CD4-positive, alpha-beta T cell (primary cell): ENCODE measurements at places on chromosomes 7 and 10.
A peak's percentile ranks its signal among the peaks of the same experiment; 100 is the strongest.

DNA sequence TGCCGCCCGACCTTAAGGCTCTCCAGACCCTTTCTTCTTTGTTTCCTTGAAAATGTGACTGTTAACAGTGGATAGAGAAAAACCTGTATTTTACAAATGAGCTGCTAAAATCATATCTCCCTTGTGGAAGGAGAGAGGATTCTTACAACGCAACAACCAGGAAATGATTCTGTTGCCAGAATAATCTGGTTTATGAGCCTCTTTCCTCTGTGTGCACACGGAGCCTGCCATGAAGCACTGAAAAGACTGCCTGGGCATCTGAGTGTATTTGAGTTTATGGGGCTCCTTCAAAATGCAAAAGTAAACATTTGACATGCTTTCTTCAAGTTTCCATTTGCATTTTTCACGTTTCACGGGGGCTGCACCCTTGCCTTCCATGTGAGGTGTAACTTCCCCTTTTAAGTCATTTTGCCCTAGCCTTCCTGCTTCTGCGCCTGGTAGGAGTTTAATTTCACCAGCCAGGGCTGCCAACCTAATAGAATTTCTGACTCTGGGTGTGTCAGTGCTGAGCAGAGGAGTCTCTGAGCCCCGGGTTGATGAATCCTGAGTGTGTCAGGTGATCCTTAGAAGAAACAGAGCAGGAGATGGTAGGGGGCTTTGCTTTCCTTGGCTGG is 101.2 kb downstream of the GRB10 start:
- H3K4me3 ChIP-seq: no peak overlapping the region
- DNase-seq: no peak
- no peak overlapping the region for H3K27ac ChIP-seq

- no peak overlapping the region for H3K27ac ChIP-seq
- H3K27me3 ChIP-seq: peaks cover 25% of the 10 kb centered on the region
- no peaks in the 10 kb centered on the region for H3K36me3 ChIP-seq
- no peak for DNase-seq
These were observed 45.5 kb downstream of the AOC1 start for GRCh38 chr7:150897502-150898474.

GRCh38 chr7:102469351-102469971 is 4.7 kb downstream of the LRWD1 start:
- peaks cover 45% of the 10 kb centered on the region for H3K36me3 ChIP-seq
- no peak for DNase-seq
- peaks cover 24% of the 10 kb centered on the region for H3K4me1 ChIP-seq
- no peak overlapping the region for H3K27ac ChIP-seq
- H3K27me3 ChIP-seq: no peaks in the 10 kb centered on the region

GRCh38 chr10:71635251-71635866 is 84.2 kb downstream of the C10orf105 start:
- DNase-seq: no peak
- no peaks in the 10 kb centered on the region for H3K27me3 ChIP-seq
- no peaks in the 10 kb centered on the region for H3K36me3 ChIP-seq
- H3K4me1 ChIP-seq: peaks cover 5% of the 10 kb centered on the region
- H3K4me3 ChIP-seq: no peak overlapping the region

GRCh38 chr10:110274647-110275046 is 30.1 kb downstream of the SMNDC1 start:
- peaks cover 16% of the 10 kb centered on the region for H3K4me1 ChIP-seq
- no peak for DNase-seq
- H3K27ac ChIP-seq: no peak overlapping the region
- H3K27me3 ChIP-seq: no peaks in the 10 kb centered on the region

DNA sequence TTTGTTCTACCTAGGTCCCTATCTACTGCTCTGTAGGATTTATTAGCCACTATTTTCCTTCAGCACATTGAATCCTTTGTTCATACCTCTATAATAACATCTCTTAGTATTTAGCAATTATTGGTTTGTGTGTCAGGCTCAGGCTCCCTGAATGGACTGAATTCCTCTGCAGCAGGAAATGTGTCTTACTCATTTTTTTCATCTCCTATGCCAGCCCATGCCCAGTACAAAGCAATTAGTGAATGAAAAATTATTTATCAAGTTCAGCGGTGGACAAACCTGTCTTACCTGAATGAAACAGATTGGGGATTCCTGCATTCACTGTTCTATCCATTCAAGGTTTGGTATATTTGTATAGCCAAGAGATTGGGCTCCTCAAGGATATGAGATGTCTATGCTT is 53.7 kb downstream of the C1GALT1 start:
- no peak overlapping the region for H3K4me3 ChIP-seq
- no peak overlapping the region for H3K27ac ChIP-seq
- H3K36me3 ChIP-seq: peaks cover 33% of the 10 kb centered on the region
- no peaks in the 10 kb centered on the region for H3K4me1 ChIP-seq
- H3K27me3 ChIP-seq: no peaks in the 10 kb centered on the region

GRCh38 chr10:88049204-88049603 is 185.8 kb downstream of the PTEN start:
- no peak for DNase-seq
- H3K27me3 ChIP-seq: no peaks in the 10 kb centered on the region
- H3K27ac ChIP-seq: no peak overlapping the region
- no peaks in the 10 kb centered on the region for H3K36me3 ChIP-seq
- peaks cover 5% of the 10 kb centered on the region for H3K4me1 ChIP-seq

DNA sequence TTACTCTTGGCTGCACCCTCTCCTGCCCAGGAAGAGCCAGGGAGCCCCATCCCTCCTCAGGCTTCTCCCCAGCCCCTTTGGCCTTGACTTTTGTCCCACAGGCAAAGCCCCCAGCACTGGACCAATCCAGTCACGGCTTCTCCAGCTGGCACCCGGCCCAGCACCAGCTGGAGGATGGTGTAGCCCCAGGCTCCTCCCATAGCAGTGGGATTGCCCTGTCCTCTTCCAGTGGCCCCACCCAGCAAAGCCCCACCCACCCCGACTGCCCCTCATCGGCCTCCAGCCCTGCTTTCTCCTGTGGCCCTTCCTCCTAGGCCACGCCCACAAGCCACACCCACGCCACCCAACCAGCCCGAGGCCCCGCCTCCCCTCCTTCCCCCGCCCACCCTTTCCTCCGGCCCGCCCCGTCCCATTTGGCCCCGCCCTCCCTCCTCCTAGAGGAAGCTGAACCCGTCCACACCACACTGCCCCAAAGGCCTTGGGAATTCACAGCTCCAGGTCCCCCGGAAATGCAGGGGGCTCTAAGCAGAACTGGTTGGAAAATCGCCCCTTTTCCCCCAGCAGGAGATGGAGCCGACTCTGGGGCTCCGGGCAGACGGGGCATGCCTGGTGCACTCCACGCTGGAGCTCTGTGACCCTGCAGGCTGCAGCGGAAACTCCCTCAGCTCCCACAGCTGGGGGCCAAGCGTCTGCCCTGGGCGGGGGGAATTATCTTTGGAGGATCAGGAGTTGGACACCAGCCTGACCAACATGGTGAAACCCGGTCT is 25.2 kb downstream of the GET4 start:
- H3K27me3 ChIP-seq: no peaks in the 10 kb centered on the region
- H3K36me3 ChIP-seq: peaks cover 12% of the 10 kb centered on the region
- DNase-seq: peak; percentile 73
- no peak overlapping the region for H3K27ac ChIP-seq
- H3K4me3 ChIP-seq: no peak overlapping the region

DNA sequence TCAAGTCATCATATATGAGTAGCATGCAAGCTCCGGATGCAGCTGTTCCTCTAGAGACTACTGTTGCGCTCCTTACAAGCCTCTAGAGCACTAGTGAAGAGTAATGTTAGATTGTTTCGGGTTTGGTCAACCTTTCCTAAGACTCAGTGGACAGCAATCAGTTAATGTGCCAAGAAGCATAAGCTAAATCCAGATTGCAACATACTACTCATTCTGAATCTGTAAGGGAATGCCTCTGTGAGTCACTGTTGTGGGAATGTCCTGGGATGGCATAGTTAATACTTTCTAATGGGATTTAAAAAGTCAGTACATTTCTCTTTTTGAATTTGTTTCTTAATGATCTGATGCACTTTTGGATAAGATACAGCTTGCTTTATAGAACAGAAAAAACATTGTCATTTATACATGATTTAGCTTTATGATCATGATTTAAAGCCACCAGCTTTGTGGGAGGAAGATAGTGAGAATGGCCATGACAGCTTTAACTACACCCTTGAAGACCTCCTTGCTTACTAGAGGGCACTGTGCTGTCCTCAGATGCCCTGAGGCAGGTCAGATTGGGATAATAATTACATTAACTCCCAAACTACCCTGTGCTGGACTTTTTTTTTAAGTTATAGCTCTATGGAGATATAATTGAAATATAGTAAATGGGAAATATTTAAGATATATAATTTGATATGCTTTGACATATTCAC is 138.4 kb downstream of the SDK1 start:
- H3K27ac ChIP-seq: no peak overlapping the region
- no peaks in the 10 kb centered on the region for H3K4me1 ChIP-seq
- H3K36me3 ChIP-seq: no peaks in the 10 kb centered on the region
- no peaks in the 10 kb centered on the region for H3K27me3 ChIP-seq
- no peak overlapping the region for H3K4me3 ChIP-seq

- H3K4me3 ChIP-seq: no peak overlapping the region
- H3K27me3 ChIP-seq: no peaks in the 10 kb centered on the region
- no peaks in the 10 kb centered on the region for H3K4me1 ChIP-seq
- H3K36me3 ChIP-seq: no peaks in the 10 kb centered on the region
- DNase-seq: no peak
These were observed 41.9 kb downstream of the TCF7L2 start for GRCh38 chr10:112991888-112992491.

DNA sequence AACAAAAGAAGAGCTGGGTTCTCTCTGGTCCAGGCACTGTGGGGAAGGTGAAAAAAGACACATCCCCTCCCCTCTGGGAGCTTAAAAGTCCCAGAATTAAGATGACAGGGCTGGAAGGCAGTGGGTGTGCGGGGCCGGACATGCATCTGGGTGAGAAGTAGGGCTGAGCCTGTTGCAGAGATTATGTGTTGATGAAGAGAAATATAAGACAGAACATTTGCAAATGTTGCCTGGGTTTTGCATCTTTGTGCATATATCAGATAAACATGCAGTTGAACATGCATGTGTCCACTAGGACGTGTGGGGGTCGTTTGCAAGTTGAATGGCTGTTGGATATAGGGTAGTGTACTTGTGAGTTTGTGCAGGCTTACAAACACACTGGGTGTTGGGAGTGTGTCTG is 94.3 kb upstream of the PPIF start:
- no peak overlapping the region for H3K27ac ChIP-seq
- no peak for DNase-seq
- H3K4me3 ChIP-seq: no peak overlapping the region
- H3K4me1 ChIP-seq: peaks cover 28% of the 10 kb centered on the region
- H3K27me3 ChIP-seq: no peaks in the 10 kb centered on the region
- no peaks in the 10 kb centered on the region for H3K36me3 ChIP-seq

DNA sequence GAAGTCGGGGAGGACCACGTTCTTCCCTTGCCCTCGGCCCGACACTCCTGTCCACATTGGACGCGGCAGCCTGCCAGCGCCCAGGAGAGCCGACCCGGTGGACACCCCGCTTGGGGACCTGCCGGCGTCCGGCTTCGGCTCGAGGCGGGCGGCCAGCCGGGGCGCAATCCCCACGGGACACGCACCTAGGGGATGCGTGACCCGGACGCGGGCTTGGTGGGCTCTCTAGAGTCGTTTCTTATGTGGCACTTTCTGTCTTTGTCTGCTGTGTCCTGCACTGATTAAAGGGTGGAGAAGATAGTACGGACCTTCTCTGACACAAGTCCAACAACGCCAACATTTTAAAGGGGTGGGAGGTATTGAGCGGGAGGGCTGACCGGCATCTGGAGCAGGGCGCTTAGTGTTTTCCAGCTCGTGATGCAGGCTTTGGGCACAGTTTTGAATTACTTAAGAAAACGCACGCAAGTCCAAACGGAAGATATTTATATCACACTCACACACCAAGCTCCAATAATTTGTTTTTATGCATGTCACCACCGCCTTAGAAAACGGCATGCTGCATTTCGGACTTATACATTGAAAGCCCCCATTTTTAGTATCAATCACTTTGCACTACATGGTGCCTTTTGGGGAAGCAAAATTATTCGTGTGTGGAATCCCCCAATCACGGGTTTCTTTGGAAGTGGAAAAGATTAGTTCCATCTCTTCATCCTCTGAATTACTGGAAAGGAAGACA is 3.9 kb upstream of the SPAG6 start:
- DNase-seq: no peak
- peaks cover 34% of the 10 kb centered on the region for H3K4me1 ChIP-seq
- H3K27me3 ChIP-seq: peaks cover 98% of the 10 kb centered on the region
- peak overlapping the region; percentile 67 for H3K4me3 ChIP-seq

DNA sequence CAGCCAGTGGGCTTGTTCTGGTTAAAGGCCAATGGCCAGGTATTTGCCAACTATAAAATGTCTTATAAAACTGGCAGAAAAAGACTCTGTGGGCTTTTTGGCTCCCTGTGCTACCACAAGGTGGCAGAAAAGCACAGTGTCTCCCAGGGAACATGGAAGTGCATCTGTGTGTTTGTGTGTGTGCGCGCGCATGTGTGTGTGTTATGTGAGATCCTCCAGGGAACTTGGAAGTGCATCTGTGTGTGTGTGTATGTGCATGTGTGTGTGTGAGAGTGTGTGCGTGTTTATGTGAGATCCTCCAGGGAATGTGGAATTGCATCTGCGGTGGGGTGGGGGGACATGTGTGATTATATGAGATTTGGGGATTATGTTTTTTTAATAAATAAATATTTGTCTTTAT is 30.2 kb upstream of the ABI1 start:
- no peak overlapping the region for H3K4me3 ChIP-seq
- DNase-seq: peak; percentile 13
- H3K27me3 ChIP-seq: no peaks in the 10 kb centered on the region
- H3K36me3 ChIP-seq: no peaks in the 10 kb centered on the region
- H3K4me1 ChIP-seq: no peaks in the 10 kb centered on the region
- no peak overlapping the region for H3K27ac ChIP-seq

GRCh38 chr7:107922886-107923285 is 31.9 kb downstream of the DLD start:
- H3K27ac ChIP-seq: no peak overlapping the region
- H3K36me3 ChIP-seq: peaks cover 33% of the 10 kb centered on the region
- H3K4me1 ChIP-seq: peaks cover 6% of the 10 kb centered on the region
- H3K27me3 ChIP-seq: no peaks in the 10 kb centered on the region

DNA sequence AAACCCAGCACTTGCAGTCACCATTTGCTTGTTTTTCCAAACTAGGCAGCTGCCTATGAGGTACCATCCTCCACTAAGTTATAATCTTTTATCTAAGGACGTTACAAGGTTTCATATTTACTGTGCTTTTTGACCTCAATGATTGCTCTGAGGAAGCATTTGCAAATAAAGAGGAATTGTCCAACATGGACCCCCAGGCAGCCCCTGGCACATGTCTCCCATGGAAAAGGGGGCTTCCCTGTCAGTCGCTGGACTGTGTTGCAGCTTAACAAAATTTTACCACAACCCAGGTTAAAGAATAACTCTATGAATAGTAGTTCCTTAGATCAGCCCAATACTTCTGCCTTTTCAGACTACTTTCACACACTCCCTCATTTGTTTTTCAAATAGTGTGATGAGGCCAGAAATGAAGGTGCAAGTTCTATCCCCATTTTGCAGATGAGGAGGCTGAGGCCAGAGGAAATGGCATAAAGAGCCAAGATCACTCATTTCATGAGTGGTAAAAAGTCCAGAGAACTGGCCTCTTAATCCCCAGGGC is 52.8 kb upstream of the ZPBP start:
- H3K27ac ChIP-seq: no peak overlapping the region
- H3K27me3 ChIP-seq: no peaks in the 10 kb centered on the region
